Thoracic aorta (tissue), 2 donors: ENCODE measurements at places on chromosomes 7 and 10.

DNA sequence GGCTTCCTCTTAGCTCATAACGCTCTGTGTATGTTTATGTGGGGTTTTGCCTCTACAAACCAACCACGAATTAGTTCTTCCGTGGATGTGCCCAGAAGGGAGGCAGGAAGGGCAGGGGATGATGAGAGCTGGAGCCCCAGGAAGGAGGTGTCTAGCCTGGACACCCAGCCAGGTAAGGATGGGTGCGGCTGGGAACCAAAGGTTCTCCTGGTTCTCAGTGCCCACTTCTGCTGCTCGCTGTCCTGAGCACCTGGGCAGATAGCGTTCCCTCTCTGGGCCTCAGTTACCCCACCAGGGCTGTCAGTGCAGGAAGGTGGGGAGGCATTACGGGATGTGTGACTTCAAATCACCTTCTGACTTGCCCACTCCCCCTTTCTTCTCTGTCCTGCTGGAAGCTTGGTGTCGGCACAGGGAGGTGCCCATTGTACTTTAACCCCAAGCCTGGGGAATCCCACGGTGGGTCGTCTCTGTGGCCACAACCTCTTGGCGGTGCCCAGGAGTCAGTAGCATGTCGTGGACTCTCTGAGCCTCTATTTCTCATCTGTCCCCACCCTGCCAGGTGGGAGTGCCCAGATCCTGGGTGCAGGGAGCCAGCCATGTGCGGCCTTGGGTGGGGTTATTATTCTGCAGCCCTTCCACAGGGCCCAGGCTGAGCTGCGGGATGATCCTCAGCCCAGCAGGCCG lies 18.7 kb upstream of the PCBD1 start:
- DNase-seq, result no peak

DNA sequence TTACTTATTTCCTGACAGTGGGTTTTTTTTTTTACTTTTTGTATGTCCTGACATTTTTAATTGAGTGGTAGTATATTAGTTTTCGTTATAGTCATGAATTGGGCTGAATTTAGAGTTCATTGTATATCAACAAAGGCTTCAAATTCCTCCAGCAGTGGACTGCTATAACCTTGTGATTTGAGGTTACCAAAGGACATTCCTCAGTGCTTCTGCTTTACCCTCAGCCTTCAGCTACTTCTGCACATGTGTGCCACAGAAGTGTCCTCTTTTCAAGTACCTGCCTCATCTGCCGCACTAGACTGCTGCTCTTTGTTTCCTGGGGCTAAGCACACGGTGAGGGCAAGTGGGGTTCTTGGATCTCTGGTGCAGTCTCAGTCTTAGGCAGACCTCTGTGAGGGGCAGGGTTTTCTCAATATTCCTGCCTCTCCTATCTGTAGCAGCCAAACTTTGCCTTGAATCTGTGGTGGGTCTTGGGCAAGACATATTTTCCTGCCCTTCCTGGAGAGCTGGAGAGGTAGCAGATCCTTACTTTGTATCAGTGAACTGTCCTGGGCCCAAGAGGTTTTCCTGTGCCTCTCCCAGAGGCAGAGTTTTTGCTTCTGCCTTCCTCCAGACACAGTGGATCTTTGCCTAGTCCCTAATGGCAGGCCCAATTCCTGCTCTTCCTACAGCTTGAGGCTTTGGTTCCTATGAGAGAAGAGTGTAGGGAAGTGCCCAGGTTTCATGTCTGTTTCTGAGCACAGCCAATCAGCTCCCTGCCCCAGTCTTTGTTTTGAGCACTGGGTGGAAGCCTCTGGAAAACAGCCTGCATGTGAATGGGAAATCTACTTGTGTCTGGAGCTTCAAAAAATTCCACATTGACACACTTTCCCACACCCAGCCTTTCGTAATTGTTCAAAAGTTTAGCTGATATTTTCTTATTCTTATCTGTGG lies 39.0 kb upstream of the STRIP2 start:
- no peak for DNase-seq

GRCh38 chr7:2266911-2267310 lies 24.9 kb downstream of the NUDT1 start:
- DNase-seq, result no peak

- DNase-seq, result no peak
Measured at GRCh38 chr7:76303202-76304147, 1.0 kb downstream of the HSPB1 start.
